ENCODE measurements at places on chromosomes 7 and 10. TPM values are rescaled to one million over a fixed set of nuclear protein-coding genes. Genes with fewer than 3 reads are reported as not detected.

The BTBD16 gene
- total RNA-seq, result not detected

The INMT gene
- total RNA-seq, result 17.3 TPM

The STEAP4 gene
- total RNA-seq, result 19.9 TPM

The CCDC172 gene
- total RNA-seq, result not detected

The PDE1C gene
- 220 TPM for total RNA-seq

The EGR2 gene
- 4.8 TPM for total RNA-seq

The MRC1 gene
- total RNA-seq, result 6.3 TPM

The NPY4R gene
- total RNA-seq, result not detected

The SPOCK2 gene
- total RNA-seq, result 7.5 TPM

The HSPA14 gene
- total RNA-seq, result 7.3 TPM

The LBX1 gene
- 0.13 TPM for total RNA-seq

The EPHB6 gene
- total RNA-seq, result 2.0 TPM

The OAT gene
- total RNA-seq, result 38.0 TPM

- DNase-seq, result no peak
Measured at GRCh38 chr7:1045069-1046063, 1.0 kb downstream of the GPR146 start.

- DNase-seq, result no peak
Measured at GRCh38 chr7:116443101-116443523, 56.4 kb upstream of the CAV2 start.

DNA sequence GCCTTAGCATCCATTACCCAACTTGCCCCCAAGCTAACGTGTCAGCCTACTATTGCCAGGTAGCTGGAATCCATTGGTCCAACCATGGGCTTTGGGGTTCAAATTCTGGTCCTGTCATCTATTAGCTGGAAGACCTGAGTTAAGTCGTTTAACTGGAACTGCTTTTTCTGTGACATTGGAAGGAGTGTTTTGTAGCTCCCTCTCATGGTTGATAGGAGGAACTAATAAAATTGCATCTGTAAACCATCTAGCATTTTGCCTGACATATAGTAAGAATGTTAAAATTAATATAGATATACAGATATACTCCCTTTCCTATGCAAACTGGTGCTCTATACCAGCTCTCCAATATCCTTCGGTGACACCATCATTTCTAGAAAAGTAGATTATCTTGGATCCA, 23.8 kb upstream of the SLF2 start:
- no peak for DNase-seq

GRCh38 chr7:101934618-101935017, 117.2 kb downstream of the CUX1 start:
- no peak for DNase-seq

DNA sequence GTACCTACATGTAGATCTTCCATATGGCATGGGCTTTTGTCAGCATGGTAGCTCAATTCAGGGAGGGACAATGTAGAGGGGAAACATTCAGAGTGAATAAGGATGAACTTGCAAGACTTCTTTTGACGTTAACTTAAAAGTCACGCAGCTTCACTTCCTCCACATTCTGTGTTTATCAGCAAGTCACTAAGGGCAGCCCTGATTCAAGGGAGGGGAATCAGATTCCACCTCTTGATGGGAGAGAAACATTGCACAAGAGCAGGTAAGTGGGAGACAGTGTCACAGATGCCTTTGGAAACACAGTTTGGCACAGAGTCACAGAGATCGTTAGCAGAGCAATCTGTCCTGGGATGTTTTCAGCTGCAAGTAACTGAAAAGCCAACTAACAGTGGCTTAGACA, 26.2 kb downstream of the C10orf67 start:
- no peak for DNase-seq

GRCh38 chr10:62919776-62920175, 103.6 kb upstream of the EGR2 start:
- no peak for DNase-seq

DNA sequence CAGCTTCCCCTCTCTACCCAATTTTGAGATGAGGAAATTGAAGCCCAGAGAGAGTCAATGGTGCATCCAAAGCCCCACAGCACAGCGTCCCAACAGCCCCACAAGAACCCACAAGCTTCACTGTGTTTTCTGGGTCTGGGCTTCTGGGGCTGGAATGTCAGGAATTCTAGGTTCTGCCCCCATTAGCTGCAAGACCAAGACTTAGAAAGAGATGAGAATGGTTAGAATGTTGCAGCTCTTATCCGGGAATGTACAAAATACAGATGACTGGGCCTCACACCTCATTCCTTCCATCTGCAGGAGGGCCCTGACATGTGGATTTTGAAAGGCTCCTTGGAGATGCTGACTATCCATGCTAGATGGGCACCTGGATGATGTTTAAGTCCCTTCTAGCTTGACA, 6.0 kb upstream of the SGPL1 start:
- no peak for DNase-seq

DNA sequence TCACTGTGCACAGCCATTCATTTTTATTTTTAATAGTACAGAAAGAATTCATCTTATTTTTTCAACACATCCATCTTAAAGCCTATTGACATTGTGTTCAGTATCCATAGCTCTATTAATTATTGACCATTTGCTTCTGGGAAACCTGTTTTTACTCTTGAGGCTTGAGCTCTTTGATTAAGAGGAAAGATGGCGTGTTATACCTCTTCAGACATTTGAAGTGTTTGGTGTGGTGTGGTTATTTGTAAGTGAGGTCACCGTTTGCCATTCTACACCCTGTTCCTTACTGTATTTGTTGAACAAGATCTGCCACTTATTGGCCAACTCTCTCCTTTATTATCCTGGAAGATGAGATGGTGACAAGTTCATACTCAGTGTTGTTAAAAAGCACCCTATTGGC, 18.4 kb downstream of the C7orf57 start:
- DNase-seq, result no peak

GRCh38 chr10:92734301-92734700, 44.5 kb downstream of the HHEX start:
- DNase-seq, result no peak

DNA sequence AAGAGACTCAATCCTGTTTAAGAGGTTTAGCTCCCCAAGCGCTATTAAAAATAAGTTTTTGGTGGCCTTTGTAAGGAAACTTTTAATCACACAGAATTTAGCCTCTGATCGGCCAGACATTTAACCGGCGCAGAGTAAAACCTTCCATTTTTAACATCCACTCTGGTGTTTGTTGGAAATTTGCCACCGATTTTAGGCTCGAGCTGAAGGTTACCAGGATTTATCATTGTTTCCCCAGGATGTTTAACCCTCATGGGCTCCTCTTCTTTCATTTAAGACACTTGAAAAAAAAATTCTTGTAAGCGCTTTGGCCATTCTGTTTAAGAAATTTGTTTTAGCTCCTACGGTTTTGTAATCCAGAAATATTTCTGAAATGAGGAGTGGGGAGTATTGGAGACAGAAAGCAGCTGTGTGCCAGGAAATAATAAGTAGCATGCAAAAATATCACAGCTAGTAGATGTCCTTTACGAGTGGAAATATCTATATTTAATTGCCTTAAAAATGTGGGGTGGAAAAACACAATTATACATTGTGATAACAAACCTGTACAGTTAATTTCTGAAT, 3.4 kb downstream of the NEUROD6 start:
- DNase-seq, result no peak

GRCh38 chr10:8978100-8978499, 923.6 kb downstream of the GATA3 start:
- no peak for DNase-seq

- DNase-seq, result no peak
Measured at GRCh38 chr7:70634610-70635068, 497.3 kb upstream of the GALNT17 start.

- no peak for DNase-seq
Measured at GRCh38 chr10:34721208-34721840, 93.8 kb downstream of the PARD3 start.

GRCh38 chr10:116256752-116257259, 16.2 kb downstream of the GFRA1 start:
- DNase-seq, result no peak

DNA sequence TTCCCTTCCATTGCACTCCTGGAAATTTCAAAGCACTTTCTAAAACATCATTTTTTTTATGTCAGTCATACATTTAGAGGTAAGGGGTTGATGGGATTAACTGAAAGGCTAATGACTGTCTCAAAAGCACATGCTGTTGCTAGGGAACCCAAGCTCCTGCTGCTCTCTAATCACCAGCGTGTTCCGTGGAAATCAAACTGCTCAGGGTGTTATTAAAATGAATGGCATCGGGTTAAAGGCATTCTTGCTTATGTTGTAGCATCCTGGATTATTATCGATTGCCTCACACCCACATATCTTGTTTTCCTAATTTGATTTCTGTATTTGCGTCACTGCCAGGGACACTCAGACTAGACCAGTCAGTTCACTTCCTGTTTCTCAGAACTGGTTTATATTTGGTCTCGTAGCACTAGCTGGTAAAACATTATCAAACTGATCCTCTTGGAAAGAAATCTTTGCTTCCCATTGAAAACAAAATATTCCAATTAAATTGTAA, 216.5 kb upstream of the MKLN1 start:
- no peak for DNase-seq

GRCh38 chr7:151541709-151542499, 22.2 kb upstream of the RHEB start:
- no peak for DNase-seq

GRCh38 chr7:157464971-157465886, 128.4 kb downstream of the DNAJB6 start:
- peak; percentile 49 for DNase-seq

GRCh38 chr10:69051303-69051702, 36.6 kb upstream of the SRGN start:
- no peak for DNase-seq

DNA sequence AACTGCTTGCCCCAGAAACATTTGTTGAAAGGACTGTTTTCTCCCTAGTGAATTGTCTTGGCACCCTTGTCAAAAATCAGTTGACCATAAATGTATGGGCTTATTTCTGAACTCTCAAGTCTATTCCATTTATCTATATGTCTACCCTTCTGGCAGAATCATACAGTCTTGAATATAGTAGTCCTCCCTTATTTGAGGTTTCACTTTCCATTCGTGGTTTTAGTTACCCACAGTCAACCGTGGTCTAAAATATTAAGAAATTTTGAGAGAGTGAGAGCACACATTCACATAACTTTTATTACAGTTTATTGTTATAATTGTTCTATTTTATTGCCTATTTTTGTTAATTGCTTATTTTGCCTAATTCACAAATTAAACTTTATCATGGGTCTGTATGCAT, 17.4 kb upstream of the CEP41 start:
- no peak for DNase-seq

- DNase-seq, result no peak
Measured at GRCh38 chr10:106903180-106903579, 261.3 kb downstream of the SORCS1 start.

DNA sequence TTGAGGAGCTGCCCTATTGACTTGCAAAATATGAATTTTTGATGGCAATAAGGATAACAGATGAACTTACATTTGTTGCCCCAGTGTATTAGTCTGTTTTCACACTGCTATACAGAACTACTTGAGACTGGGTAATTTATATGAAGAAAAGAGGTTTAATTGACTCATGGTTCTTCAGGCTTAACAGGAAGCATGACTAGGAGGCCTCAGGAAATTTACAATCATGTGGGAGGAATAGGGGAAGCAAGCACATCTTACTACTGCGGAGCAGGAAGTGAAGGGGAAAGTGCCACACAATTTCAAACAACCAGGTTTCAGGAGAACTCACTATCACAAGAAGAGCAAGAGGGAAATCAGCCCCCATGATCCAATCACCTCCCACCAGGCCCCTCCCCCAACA, 57.9 kb downstream of the ZNF22 start:
- no peak for DNase-seq

- no peak for DNase-seq
Measured at GRCh38 chr7:90961037-90961725, 303.1 kb upstream of the FZD1 start.

GRCh38 chr10:67790534-67791408, 47.2 kb downstream of the DNAJC12 start:
- no peak for DNase-seq

DNA sequence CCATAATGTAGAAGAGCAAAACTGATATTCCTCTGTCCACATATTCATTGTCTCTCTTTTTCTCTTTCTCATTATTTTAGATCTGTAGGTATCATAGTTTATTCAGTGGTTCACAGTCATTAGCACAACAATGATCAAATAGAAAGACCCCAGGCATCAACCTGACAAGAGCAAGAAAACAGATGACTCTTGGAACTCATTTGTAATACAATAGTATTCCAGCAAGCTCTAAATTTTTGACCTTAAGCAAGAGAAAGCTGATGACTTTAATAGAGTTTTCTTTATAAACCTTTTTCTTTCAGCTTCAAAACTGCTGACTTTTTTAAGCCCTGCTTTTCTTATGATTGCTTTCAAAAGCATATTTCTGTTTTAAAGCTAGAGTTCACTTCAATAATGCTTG, 507.5 kb upstream of the SORCS1 start:
- DNase-seq, result no peak

- peak; percentile 74 for DNase-seq
Measured at GRCh38 chr10:132520177-132520811, 17.3 kb upstream of the INPP5A start.

DNA sequence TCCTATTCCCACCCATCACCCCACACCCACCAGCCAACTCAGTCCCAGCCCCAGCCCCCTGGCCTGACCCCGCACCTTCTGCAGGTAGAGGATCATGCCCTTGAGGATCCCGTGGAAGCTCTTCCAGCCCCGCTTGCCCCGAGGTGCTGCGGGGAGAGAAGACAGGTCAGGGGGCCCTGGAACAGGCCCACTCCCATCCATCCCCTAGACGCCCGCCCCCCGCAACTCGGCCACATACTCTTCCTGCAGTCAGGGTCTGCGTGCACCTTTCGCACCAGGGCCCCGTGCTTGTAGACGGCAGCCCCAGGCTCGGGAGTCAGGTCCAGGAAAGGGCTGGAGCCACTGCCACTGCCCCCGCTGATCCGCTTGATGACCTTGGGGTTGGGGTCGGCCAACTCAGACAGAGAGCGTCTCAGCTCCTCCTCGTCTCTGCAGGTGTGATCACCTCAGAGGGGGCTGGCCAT, 9.6 kb downstream of the NFKB2 start:
- no peak for DNase-seq

GRCh38 chr10:109456566-109457301, 466.6 kb downstream of the XPNPEP1 start:
- DNase-seq, result no peak

- DNase-seq, result no peak
Measured at GRCh38 chr7:131338173-131338572, 10.5 kb downstream of the MKLN1 start.

- DNase-seq, result peak; percentile 89
Measured at GRCh38 chr10:132420981-132421846, 24.2 kb downstream of the PWWP2B start.

GRCh38 chr10:124569623-124570470, 108.2 kb downstream of the LHPP start:
- no peak for DNase-seq

Data from cardiac septum (tissue), 1 donor.